ENCODE measurements at places on chromosomes 12 and 14.

DNA sequence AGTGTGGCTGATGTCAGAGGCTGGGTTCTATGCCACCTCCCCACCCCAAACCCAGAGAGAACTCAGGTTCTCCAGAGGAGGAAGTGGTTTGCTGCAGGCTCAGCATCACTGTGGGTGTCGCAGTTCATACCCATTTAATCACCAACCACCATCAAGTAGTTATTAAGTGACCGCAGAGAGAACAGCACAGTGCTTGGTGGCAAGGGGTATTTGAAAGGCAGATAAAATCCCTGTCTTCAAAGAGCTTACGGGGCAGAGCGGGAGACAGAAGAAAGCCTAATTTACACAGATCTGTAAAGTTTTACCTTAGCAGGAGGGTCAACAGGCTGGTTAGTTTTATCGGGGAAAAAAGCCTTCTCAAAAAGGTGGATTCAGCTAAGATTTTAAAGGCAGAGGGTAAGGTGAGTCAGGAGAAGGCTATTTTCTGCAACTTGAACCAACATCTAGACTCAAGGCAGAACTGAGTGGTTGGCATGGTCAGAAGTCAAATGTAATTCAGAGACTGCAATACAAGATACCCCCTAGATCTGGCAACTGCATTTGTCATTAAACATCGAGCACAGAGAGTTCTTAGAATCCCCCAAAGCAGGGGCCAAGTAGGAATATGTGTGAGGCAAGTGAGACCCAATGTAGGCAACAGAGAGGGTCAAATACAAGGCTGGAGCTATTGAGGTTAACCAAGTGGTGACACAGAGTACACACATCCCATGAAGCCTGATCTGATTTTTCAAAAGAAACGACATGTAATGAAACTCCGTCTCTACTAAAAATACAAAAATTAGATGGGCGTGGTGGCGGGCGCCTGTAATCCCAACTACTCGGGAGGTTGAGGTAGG is 13.2 kb downstream of the PXN start:
- peaks cover 12% of the 10 kb centered on the region for H3K36me3 ChIP-seq
- no peaks in the 10 kb centered on the region for H3K27me3 ChIP-seq
- H3K4me1 ChIP-seq: peaks cover 53% of the 10 kb centered on the region
- H3K27ac ChIP-seq: peak overlapping the region; percentile 97
- H3K4me3 ChIP-seq: peak overlapping the region; percentile 82

DNA sequence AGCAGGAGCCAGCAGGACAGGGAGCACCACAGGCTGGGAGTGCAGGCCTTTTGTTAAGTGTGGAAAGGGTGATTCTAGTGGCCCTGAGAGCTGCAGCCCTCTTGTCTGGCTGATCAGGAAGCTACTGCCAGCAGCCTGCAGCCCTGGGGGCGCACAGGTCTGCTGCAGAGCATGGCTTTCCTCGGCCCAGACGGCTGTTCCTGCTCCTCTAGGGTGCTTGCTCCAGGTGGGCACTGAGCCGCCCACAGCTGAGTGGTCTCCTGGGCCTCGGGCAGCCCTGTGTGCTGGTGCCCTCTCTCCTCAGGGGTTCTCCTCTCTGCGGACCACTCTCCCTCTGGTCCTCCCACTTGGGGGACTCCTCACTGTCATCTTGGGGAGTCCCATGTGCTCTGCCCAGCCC is 18.9 kb downstream of the CCDC88C start:
- DNase-seq: no peak
- peak overlapping the region; percentile 99 for H3K4me3 ChIP-seq
- peaks cover 96% of the 10 kb centered on the region for H3K4me1 ChIP-seq
- no peaks in the 10 kb centered on the region for H3K36me3 ChIP-seq
- H3K27me3 ChIP-seq: no peaks in the 10 kb centered on the region

DNA sequence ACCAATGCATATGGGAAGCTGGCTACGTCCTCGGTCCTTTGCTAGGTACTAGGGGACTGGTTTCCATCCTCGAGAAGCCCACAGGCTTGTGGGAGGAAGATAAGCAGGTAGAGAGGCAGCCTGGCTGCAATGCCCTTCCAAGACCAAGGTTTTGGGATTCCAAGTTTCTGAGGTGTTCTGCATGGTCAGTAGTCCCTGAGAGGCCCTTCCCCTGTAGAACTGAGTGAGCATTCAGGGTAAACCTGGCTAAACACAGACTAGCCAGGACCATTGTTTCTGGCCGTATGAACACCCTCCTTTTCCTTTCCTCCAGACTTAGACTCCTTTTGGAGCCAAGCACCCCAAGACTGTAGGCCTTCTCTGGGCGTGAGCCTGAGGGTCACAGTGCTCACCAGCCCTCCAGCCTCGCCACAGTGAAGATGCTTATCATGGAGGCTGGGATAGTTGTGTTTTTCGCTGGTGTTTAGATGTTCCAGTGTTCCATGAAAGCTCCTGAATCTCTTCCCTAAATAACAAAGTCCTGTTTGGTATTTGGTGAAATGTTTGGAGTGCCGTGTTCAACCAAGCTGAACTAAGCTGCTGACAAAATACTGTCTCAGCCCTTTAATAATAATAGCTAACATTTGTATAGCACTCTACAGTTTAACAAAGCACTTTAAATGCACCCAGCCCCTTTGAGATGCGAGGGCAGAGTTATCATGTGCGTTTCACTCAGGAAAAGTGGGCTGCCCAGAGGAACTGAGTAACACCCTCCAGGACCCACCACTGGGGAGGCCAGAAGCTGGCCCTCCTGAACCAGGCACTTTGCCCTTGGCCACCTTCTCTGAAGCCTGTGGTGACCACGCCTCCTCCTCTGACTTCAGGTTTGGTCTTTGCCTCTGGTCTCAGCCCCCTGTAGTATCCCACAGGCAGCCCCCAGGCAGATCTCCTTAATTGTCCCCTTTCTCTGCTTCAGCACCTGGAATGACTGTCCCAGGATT is 284.5 kb downstream of the CACNA1C start:
- H3K27me3 ChIP-seq: peaks cover 9% of the 10 kb centered on the region
- H3K4me1 ChIP-seq: peaks cover 2% of the 10 kb centered on the region
- no peak for DNase-seq

DNA sequence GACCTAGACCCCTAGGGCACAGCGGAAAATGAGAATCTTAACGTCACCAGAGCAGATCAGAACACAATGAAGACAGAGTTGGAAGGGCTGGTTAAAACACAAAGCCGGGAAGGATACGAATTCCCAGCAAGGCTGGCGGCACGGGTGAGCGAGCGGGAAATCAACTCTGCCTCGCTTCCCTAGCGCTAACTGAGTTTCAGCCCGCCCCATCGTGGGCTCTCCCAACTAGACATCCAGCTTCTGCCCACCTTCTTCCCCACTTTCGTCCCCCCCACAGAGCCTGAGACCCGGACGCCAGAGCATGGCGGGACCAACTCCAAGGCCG is 377 bp downstream of the CCNT1 start:
- peaks cover 48% of the 10 kb centered on the region for H3K36me3 ChIP-seq
- H3K4me1 ChIP-seq: peaks cover 38% of the 10 kb centered on the region
- no peak for DNase-seq
- H3K27ac ChIP-seq: peak overlapping the region; percentile 98
- peak overlapping the region; percentile 87 for H3K4me3 ChIP-seq

DNA sequence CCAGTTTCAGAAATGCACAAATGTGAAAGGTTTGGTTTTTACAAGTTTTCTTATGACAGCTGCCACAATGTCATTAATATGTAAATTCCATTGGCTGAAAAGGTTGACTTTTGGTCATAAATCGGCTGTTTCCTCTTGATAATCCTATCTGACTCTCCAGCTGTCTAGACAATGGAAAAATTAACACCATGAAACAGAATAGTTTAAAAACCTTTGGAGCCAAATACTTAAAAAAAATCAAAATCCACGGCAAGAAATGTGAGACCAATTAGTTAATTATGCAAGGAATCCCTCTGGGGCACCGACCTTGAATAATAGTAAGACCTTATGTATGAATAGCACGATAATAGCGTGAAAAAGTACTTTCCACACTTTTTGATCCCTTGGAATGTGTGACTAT is 138.0 kb downstream of the ZNF664 start:
- peaks cover 4% of the 10 kb centered on the region for H3K36me3 ChIP-seq
- no peak overlapping the region for H3K4me3 ChIP-seq
- no peak overlapping the region for H3K27ac ChIP-seq
- H3K27me3 ChIP-seq: no peaks in the 10 kb centered on the region
- DNase-seq: no peak

DNA sequence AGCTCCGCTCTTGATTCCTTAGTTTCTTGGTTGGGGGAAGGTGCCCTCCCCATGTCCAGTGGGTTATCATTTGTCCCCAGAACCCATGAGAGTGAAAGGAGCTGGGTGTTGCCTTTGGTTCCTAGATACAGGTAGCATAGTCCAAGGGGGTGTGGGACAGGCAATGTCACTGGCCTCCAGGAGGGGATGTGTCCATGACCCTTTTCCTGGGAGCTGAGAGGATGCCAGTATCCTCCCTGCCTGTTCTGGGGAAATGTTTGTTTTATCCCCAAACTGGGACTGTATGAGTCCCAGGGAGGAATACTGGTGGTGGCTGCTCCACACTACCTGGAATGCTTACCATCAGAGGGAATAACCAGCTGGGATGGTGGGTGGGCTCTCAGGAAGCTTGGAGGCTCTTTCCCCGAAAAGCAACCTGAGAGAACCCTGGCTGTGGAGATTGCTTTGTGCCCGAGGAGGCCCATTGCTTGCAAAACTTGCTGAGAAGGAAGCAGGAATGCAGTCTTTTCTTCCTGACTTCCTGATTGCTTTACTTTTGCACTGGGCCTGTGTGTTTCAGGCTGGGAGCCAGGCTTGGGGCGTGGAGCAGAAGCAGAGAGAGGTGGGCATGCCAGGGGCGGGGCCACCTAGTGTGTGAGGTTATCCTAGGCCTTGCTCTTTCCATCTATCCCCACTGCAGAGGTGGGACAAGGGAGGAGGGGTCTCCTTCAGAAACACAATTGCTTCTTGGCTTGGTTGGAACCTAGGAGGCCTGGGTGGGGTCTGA is 715 bp upstream of the SLC10A1 start:
- peaks cover 10% of the 10 kb centered on the region for H3K36me3 ChIP-seq
- no peak for DNase-seq
- no peaks in the 10 kb centered on the region for H3K4me1 ChIP-seq
- no peak overlapping the region for H3K27ac ChIP-seq

GRCh38 chr12:52715416-52715815 is 12.1 kb upstream of the KRT77 start:
- H3K36me3 ChIP-seq: no peaks in the 10 kb centered on the region
- H3K4me3 ChIP-seq: peak overlapping the region; percentile 54
- peaks cover 15% of the 10 kb centered on the region for H3K4me1 ChIP-seq
- no peak overlapping the region for H3K27ac ChIP-seq
- H3K27me3 ChIP-seq: peaks cover 21% of the 10 kb centered on the region
- DNase-seq: no peak
